ENCODE measurements at places on chromosomes 2 and 18.

DNA sequence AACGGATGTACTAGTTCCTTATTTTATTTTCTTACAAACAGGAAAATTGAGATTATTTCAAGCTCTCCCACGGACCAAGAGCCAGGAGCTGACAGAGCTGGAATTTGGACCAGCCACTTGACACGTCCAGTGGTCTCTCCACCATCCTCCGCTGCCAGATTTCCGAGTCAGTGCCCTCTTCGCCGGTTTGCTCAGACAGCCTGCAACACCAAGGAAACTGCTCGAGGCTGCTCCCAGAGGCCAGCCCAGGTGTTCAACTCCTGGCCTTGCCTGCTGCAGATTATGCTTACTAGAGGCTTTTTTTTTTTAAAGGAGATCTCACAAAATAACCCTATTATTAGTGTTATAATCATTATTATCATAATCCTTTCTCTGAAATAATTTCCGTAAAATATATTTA lies 779.8 kb downstream of the RNF144A start:
- no peak for DNase-seq

DNA sequence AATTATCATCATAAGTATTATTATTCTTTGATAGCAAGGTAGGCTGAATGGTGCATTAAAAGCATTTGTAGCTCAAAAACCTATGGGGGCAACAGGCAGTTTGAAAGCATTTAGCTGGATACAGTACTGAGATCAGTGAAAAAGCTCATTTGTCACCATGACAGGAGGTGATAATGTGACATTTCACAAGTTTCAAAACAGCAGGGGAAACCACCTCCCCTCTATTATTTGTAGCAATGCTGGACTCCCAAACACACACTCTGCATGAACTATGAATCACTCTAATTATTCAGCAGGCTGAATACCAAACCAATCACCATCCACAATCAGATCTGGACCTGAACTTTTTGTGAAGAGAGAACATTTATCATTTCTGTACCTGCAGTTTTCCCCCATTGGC lies 63.4 kb downstream of the MYO5B start:
- peak; percentile 17 for DNase-seq

DNA sequence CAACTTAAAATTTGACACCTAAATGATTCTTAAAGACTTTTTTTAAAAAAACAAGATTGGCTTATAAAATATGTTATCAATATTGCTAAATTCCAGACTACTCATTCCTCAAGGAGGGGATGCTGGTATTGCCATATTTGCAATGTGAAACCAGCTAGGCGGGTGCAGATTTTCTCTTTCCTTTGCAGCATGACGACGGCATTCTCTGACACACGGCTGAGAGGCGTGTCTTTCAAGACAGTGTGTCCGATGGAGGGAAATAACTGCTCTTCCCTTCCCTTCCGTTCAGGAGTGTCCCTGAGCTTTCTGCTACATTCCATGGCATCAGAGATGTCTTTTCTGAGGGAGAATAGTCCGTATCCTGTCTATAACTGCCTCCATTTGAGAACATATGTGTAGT lies 38.2 kb upstream of the CNGA3 start:
- no peak for DNase-seq

DNA sequence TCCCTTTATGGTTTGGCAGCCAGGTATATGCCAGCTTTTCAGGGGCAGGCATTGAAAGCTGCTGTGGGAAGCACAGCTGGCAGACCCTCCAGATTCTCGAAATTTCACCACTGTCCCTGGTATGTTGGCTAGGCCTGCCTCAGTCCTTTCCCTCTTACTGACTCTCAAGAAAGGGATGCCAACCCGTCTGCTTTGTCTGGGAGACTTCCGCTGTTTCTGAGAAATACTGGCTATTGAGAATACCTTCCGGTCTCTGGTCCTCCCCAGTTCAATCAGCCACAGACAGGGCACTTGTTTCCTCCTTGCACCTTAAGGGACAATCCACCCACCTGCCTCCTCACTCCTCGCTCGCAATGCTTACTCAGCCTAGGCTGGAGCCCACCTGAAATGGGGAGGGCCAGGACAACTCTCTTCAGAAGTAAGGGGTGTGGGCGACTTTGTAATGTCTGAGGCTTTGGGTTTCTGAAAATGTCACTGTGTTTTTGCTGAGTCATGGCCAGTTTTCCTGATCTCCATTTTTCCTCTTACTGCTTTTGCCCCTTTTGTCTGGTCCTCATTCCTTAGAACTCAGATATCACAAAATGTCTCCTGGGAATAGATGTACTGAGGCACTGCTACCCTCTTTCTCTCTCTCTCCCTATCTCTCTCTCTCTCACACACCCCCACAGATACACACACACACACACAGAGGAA lies 571.1 kb downstream of the TNS1 start:
- DNase-seq = peak; percentile 19

DNA sequence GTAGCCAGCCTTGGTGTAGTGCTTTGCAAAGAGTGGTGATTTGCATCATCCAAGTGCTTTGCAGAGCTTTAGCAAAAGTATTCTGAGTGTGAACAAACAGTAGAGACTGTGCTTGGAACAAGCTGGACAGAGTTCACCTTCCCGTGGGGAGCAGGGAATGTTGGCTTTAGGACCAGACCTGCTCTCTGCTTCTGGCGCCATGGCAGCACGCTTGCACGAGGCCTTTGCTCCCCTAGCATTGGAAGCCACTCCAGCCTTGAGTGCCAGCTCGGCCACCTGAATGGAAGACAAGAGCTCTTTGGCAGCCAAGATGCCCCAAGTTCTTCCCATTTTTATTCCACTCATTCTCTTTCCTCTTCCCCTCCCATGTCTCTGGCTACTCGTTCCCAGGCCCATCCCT lies 250.8 kb upstream of the OSR1 start:
- DNase-seq = no peak

DNA sequence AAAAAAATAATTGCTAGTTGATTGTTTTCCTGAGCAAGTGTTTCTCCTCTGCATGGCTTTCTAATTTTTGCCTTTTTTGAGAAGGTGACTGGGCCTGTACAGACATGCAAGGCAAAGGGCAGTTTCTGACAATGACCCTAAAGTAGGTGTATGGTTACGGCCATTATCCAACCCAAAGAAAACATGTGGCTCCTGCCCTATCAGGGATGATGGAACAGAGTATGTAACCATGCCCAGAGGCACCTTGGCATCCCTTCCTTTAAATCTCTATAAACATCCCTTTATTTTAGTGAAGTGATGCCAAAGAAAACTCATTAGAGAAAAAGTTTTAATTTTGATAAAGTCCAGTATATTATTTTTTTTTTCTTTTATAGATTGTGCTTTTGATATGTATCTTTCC lies 217.5 kb downstream of the LPIN1 start:
- no peak for DNase-seq

DNA sequence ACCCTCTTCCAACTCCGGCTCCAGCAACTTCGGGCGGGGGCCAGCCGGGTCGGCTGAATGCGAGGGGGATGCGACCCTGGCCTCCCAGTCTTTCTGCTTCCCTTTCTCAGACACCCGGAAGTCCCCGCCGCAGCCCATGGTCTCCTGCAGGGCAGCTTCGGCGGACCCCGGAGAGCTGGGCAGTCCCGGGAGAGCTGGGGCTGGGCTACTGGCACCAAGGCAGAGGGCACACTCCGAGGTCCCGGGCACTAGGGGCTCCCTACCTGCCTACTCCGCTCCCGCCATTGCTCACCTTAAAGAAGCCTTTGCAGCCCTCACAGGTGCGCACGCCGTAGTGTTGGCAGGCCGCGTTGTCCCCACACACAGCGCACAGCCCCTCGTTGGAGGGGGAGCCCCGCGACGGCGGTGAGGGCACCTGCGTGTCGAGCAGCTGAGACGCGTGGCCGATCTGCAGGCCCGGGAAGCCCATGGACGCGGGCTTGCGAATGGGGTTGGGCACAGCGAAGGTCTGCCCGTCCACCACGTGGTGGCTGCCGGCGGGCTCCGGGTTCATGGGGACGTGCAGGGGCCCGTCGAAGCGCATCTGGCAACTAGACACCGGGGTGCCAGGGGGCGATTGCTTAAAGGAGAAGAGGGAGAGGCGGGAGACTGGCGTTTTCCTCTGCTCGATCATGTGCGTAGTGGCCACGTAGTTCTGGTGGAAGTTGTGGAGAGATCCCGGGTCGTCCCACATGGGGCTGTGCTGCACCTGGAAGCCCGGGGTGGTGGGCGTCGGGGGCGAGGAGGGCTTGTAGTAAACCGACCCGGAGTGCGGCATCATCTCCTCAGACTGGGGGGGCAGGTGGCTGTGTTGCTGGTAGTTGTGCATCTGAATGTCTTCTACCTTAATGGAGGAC lies 3.2 kb downstream of the NR4A2 start:
- peak; percentile 18 for DNase-seq

DNA sequence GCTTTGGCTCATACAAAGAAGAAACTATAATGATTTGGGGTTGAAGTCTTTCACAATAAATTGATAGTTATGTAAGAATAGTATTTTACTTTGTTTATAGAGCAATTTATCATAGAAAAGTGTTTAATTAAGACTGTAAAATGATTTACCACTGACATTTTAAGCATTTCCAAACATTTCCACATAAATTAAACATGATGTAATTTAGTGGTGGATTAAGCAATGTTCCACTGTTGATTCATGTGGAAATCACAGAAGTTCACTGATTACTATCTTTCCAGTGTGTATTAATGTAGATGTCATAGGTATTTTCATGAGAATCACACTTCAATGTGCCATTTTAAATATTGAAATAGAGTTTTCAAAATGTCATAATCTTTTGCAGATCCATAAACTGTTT lies 40.1 kb upstream of the GRB14 start:
- peak; percentile 52 for DNase-seq

DNA sequence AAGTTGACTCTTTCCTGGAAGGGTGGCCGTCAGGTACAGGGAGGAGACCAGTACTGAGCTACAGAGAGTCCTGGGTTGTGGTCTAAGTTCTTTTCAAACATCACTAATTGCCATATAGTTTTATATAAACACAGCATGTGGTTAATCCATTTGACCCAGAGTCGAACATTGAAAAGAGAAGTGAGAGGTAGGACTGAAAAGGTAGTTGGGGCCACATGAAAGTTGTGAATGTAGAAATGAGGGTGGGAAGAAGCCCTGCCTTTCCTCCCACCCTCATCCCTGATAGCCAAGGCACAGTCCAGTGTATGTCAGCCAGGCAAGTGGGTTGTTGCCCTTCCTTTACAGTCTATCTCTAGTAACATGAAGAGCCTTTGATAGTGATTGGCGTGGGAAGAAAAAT lies 4.4 kb downstream of the DDX18 start:
- DNase-seq = no peak

GRCh38 chr18:74336656-74337055 lies 21.0 kb downstream of the C18orf63 start:
- no peak for DNase-seq

- DNase-seq = peak; percentile 22
Measured at GRCh38 chr2:11746807-11747459, 501 bp downstream of the LPIN1 start.

- no peak for DNase-seq
Measured at GRCh38 chr2:217913436-217913835, 89.4 kb downstream of the TNS1 start.

GRCh38 chr2:151827564-151828142 lies 568 bp downstream of the ARL5A start:
- DNase-seq = peak; percentile 40

DNA sequence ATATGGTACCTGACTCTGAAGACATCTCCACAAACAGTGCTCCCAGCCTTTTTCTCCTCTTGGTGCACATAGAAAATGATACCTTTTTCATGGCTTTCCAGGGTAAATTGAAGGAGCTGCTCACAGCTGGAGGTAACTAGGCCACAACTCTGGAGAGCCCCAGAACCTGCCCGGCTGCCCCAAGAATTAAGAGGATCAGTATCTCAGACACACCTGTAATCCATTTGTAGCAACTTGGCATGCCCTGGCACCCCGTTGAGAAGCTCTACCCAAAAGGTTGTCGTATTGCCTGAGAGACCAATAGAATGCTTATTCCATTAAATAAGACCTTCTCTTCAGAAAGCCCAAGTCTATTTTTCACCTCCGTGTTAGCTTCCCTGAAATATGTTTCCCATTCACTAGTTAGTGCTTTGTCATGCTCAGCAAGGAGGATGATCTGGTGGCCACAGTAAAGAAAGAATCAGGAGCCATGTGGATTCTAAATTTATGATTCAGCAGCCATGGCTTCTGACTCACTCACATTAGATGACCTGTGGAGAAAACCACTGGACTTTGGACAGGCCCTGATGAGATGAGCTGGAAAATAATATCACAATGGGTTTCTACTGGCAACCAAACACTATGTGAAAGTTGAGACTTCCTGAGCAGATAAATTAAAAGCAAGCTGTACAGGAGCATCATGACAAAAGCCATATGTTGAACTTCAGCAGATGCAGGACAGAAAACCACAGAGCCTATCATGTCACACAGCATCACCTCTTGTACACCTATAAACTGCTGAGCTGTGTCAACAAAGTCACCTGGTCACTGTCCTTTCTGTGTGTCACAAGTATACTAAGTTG lies 253.3 kb upstream of the OSR1 start:
- DNase-seq = peak; percentile 95

- DNase-seq = no peak
Measured at GRCh38 chr18:28791101-28791500, 614.2 kb upstream of the CDH2 start.

DNA sequence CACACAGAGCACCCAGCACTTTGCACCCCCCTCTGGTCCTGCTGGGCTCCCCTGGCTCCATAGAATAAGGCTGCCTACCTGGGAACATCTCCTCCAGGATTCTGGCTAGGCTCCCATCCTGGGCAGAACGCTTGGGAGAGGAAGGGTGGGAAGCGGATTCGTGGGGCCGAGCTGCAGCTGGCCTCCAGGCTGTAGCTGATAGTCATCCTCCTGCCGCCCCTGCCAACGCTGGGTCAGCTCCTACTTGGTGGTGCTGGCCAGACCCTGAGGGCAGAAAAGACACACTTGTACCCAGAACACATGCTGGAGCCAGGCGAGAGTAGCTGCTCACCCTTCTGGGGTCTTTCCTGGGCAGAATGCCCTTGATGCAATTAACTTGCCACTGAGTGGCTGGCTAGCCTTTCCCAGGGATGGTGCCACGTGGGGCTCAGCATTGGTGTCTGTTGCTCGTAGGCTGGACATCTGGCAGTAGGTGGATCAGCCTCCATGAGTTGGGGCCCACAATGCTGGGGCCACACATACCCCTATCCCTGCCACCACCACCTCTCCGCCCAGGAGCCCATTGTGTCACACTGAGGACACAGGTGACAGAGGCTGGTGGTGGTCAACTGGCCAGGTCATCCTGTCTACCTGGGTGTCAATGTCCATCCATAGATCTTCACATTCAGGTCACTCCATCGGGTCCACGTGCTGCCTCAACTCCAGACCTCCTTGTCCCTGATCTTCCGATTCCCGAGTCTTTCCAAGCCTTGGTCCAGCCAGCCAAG lies 112.8 kb downstream of the NDUFA10 start:
- no peak for DNase-seq

DNA sequence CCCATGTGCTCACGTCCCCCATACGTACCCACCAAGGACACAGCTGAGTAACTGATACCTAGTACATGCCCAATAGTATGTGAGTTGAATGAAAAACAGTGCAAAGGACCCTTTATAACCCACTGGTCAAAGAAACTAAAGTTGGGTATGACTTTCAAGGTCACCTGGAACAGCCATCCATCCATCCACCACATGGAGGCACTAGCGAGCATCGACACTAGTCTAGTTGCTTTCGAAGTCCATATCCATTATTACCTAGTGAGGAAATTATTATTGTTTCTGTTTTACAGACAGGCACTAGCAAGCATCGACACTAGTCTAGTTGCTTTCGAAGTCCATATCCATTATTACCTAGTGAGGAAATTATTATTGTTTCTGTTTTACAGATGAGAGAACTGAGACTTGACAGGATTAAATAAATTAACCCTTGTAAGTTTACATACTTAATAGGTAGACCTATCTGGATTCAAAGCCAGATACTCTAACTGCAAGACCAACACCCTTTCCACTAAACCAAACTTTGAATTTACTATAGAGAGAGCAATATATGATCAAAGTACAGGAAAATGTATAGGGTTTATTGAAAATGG lies 233.7 kb downstream of the METTL4 start:
- DNase-seq = no peak

All from cardiac muscle cell (in vitro differentiated cells and primary cell).